ENCODE measurements at places on chromosomes 2 and 18. TPM values are rescaled to one million over a fixed set of nuclear protein-coding genes. Genes with fewer than 3 reads are reported as not detected.

DNA sequence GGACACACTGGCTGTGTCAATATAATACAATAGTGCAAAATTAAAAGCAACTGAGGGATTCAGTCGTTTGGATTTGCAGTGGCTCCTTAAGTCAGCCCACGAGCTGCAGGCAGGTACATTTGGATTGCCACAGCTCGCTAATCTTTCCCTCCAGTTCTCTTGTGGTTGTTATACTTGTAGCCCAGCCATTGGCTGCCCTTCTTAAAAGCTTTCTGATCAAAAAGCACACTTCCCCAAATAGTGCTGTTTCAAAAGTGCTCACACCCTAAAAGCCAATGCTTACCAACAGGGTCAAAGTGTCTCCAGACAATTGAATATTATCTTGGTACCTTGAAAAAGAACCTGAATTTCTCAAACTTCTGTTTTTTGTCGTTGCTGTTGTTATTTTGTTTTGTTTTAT is 404.7 kb upstream of the FAM98A start:
- DNase-seq: no peak

GRCh38 chr2:121791290-121791689 is 35.8 kb downstream of the TSN start:
- no peak for DNase-seq

GRCh38 chr2:215137741-215138340 is 585 bp downstream of the ABCA12 start:
- DNase-seq: peak; percentile 53

- no peak for DNase-seq
These were observed 617.0 kb upstream of the CDH2 start for GRCh38 chr18:28793901-28794300.

GRCh38 chr2:29155578-29155977 is 40.4 kb downstream of the CLIP4 start:
- no peak for DNase-seq

DNA sequence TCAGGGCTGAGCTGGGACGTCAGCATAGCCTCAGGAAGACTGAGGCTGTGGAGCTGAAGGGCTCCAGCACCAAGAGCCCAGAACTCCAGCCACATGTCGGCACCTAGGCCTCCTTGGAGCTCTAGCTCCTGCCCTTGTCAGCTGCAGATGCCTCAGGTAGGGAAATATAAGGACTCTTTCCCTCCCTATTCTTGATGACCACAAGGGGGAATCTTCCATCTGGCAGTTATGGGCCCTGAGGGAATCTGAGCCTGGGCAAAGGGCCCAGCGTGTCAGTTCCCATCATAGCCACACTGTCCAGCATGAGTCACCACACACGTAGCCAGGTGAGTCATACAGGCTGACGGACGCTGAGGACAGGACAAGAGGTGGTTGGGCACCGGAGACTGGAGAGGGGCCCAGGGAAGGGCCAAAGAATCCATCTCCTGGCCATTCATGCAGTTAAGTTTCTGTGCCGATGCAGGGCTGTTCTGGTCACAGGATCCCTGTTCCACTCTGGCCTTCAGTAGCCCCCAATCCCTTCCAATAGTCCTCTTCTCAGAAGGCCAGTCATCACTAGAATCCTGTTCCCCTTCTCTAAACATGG is 1.8 kb downstream of the MPV17 start:
- DNase-seq: no peak

The CACNB4 gene
- total RNA-seq: 33.9 TPM

The ABCG5 gene
- total RNA-seq: not detected

The ANXA4 gene
- total RNA-seq: 27.1 TPM

The CNGA3 gene
- 0.85 TPM for total RNA-seq

The AMER3 gene
- total RNA-seq: 0.42 TPM

DNA sequence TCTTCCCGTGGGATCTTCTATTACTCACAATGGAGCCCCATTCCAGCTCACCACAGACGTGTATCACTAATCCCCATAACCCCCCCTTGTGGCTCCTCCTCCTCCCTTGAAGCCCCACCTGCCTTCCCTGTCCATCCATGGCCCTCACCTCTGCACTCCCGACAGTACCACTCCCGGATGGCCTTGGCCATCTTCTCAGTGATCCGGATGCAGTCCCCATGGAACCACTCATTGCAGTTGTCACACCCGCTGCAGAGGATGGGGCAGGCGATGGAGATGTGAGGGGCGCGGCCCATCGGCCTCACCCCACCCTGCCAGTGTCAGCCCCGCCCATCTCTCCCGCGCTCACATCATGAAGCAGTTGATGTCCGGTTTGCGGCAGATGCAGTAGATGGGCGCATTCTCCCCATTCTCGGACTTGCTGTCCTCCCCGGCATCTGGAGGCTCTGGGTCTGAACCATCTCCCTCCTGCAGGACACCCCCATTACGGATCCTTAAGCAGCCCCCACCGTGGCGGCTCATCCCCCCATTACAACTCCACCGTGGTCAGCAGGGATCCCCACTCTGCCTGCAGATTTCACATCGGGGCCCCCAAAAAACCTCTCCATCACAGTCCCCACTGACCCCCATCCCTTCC is 983 bp downstream of the CXXC1 start:
- no peak for DNase-seq

The TNFRSF11A gene
- total RNA-seq: 11.1 TPM

GRCh38 chr2:239177325-239177724 is 223.5 kb downstream of the HDAC4 start:
- DNase-seq: no peak

The DSEL gene
- 49.3 TPM for total RNA-seq
